ENCODE measurements at places on chromosomes 1 and 21.

DNA sequence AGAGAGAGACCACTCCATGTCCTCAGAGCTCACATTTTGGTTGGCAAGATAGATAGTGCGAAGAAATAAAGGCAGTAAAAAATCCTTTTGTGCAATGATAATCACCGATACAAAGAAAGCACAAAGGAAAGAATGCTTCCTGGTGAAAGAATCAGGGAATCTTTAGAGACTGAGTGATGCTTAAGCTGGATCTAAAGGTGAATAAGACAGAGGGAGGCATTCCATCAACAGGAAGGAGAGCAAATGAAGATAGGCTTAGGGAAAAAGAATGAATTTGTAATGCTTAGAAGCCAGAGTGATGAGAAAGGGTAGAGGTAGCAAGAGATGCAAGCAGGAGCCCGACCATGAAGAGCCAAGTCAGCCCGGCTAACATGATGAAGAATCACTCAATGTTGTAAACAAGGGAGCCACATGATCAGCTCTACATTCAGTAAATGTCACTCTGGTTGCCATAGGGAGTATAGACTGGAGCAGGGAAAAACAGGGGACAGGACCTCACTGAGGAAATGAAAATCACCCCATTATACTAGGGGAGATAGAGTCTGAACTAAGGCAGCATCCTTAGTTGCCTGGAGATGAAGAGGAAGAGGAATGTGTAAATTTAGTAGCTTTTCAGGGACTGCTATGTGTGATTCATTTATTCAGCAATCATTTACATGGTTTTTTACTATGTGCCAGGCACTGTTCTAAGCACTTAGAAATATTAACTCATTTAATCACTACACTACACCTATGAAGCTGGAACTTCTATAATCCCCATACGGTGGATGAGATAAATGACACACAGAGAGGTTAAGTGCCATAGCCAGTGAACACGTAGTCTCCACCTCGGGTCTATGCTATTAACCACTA lies 402.6 kb upstream of the NFIA start:
- no peak for DNase-seq

DNA sequence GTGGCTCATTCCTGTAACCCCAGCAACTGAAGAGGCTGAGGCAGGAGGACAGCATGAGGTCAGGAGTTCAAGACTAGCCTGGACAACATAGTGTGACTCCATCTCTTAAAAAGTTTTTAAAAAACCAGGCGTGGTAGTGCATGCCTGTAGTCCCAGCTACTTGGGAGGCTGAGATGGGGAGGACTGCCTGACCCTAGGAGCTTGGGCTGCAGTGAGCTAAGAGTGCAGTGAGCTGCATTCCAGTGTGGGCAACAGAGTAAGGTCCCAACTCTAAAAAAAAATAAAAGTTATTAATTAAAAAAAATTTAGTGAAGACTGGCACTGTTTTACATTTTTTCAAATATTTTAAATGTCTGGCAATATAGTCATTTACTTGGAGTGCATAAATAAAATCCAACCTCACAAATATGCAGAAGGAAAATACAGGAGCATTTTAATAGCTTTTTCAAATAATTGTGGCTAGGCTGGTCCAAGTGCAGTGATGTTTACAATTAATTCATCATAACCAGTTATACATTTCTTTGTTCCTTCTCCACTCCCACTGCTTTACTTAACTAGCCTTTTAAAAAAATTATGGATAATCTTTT lies 10.8 kb downstream of the ZBTB8OS start:
- DNase-seq: no peak

DNA sequence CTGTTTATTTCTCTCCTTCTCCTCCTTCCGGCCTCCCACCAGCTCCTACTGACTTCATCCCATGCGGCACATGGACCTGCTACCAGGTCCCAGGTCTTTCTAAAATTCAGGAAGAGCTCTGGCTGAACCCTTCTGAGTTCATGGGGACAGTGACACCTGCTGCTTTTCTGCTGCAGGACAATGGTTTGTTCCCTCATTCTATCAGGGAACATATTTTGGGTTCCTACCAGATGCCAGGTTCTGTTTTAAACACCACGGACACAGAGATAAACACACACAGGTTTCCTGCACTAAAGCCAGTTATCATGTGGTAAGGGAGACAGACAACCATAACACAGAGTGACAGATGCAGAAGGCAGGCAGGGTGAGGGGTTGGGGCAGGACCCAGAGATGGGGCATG lies 114.0 kb upstream of the RAB4A start:
- DNase-seq: peak; percentile 60

DNA sequence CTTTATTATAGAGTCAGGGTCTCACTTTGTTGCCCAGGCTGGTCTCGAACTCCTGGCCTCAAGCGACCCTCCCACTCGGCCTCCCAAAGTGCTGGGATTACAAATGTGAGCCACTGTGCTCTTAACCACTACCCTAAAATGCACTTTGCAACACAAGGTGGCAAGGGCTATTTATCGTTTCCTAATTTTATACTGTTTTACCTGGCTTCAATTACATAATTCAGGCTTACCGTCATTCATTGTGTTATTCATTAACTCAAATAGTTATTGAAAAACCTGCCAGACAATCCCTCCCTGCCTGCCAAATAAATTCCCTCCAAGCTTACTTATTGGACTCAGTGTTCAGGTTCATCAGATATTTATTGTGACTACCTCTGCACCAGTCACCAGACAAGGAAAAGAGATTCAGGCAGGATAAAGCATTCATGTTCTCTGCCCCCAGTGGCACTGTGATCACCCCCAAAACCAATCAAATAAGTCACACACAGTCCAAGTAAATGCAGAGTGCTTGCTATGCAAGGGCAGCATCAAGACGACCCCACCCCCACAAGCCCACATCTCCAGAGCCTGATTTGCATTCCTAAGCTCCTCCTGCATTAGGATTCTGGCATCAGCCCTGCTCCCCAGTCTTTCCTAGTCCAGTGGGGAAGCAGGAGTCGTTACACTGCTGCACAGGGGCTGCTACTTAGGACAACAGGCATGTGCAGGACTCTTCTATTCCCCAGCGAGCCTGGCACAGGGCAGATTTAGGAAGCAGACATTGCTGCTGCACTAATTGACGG lies 8.1 kb downstream of the PAQR7 start:
- no peak for DNase-seq

DNA sequence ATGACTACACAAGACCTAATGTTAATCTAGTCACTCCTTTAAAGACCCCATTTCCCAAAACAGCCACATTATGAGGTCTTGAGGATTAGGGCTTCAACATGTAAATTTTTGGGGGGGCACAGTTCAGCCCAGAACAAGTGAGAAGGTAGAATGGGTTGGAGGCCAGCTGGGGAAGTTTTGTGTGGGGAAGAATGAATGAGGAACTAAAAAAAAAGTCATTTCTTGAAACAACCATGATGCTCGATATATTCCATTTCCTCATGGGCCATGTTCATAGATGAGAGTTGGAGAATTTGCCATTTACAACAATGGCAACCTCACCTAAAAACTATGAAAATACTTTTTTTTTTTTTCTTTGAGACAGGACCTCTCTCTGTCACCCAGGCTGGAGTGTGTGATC lies 14.5 kb downstream of the NLRP3 start:
- DNase-seq: no peak

DNA sequence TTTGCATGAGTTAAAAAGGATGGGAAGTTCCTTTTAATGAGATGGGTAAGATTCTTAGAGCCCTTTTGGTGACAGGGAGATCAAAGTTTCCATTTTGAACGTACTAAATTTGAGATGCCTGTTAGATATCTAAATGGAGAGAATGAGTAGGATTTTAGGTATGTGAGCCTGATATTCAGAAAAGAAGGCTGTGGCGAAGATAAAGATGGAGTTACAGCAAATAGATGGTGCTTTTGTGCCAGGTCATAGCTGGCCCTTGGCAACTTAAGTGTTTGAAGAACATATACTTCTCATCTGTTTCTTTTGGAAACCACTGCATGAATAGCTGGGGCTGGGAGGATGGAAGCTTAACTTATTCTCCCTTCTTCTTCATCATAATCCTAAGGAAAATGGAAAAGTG lies 282.5 kb downstream of the PTBP2 start:
- no peak for DNase-seq

DNA sequence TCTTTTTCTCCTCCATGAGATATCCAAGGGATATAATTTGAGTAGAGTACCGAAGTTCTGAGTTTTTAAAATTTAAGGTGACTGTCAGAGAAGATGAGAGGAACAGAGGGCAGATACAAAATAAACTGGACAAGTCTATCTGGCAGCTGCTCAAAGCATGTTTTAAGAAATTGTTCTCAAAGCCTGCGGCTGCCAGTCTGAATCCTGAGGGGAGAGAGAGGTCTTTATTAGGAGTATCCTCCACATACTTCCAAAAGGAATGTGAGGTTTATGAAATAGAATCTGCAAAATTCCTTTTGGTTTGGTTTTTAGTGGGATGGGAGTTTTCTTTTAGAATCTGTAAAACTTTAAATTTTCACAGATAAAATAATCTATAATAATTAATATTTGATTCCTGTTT lies 41.3 kb downstream of the TTC13 start:
- DNase-seq: no peak

DNA sequence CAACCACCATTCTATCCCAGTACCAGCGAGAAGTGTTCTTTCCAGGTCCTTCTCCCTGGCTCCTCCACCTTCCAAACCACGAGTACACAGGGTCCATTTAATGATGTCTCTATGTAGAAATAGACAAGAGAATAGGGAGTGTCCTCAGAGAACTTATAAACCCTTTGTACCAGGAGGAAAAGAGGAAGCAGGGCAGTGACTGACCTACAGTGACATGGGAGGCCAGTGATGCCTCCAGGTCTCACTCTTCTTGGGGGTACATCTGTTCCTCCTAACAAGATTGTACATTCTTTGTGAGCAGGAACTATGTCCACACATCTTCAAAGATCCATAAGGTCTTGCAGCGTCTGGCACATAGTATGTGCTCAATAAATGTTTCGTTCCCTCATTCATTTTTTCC lies 18.7 kb upstream of the FMOD start:
- no peak for DNase-seq

DNA sequence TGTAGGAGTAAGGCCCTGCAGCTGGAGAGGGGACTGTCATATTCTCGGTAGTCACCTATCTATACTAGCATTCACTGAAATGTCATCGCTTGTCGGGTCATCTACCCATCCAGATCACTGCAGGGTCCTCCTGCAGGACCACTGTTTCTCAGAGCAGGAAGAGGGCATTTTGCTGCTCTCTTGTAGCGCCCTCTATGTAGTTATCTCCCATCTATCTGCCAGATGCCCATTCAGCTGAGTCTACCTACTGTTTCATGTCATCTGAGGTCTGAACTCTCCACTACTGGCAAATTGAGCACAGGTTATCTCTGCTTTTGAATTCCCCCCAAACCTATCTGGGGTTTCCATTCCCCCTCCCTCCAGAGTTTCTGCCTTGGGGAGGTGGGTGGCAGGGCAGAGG lies 258.2 kb upstream of the FOXD3 start:
- no peak for DNase-seq

- no peak for DNase-seq
Observed at GRCh38 chr1:176950736-176951324, 213.7 kb downstream of the ASTN1 start.

GRCh38 chr1:163768576-163768975 lies 446.8 kb downstream of the NUF2 start:
- DNase-seq: no peak

DNA sequence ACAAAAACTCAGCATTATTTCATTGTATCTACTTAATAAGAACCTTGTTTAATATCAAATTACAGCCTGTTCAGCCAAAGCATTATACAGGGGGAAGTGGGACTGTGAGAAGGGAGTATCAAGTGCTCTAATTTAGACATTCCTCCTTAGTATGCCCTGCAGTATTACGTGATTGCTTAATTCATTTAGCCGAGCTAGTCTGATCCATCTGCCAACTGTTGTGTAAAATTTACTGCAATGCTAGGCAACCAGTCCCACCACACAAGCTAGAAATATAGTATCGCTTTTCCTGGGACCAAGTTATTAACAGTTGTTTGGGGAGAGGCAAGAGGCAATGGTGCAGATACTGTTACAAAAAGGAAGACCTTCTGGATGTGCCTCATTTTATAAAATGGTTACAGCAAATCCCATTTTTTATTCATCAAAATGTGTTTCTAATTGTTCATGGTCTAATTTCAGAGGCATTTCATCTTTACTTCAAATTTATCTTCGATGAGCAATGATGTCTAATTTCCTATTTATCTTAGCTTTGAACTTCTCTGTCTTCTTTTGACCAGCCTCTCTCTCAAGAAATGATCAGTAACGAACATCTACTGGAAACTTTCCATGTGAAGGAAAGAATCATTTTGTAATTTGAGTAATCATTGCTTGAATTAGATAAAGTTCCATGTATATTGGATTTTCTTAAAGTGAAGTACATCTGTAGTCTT lies 283.3 kb downstream of the DUSP10 start:
- DNase-seq: no peak

GRCh38 chr1:33171977-33172813 lies 9.6 kb downstream of the TRIM62 start:
- DNase-seq: no peak

DNA sequence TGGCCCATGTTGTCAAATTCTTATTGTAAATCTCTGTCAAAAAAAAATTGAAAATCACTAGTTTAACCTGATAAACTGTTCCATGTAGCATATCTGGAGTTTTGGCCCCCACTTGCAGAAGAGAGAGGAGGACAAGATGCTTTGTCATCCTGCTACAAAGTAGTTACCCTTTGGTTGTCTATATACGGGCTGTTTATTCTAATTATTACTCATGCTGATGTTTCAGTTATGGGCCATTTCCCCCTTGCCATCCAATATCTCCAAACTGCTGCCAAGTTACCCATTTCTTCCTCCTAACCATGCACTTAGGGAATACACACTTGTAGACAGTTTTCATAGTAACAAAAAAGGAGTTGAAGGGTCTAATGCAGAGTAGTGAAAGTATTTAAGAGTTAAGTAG lies 22.6 kb downstream of the STX12 start:
- DNase-seq: no peak

- no peak for DNase-seq
Observed at GRCh38 chr1:51326839-51327238, 3.5 kb downstream of the TTC39A start.

DNA sequence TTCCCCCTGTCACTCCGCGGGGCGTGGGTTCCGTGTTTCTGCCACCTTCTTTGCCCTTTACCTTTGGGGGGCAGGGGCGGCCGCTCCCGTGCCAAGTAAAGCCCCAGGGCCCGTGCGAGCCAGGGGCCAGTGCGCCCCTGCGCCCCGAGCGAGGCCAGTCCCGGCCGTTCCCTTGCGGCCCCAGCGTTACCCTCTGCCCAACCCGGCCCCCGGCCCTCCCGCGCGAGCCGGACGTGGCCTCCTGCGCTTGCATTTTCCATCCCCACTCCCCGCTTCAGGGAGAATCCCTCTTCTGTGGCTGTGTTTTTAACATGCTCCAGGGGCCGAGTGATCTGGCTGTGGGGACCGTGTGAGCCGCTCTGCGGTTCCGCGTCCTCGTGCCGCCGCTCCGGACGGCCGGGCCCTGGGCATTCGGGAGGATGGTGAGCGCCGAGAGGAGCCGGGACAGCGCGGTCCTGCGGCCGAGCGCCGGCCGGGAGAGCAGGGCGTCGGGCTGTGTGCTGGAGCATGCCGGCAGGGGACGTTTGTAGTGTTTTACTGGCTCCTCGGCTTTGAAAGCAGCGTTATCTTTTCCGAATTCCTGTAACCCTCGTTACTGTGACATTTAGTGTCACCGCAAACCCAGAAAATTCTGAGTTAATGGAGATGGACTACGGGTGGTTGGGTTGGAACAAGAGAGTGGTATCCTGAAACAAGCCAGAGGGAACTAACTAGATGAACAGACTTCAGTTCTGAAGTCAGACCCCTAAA lies 1.0 kb downstream of the GALNT2 start:
- no peak for DNase-seq

Measured in HL-60 (cell line).